ENCODE measurements at places on chromosomes 16 and 17. TPM values are rescaled to one million over a fixed set of nuclear protein-coding genes. Genes with fewer than 3 reads are reported as not detected.

PIK3R6 gene
- total RNA-seq, result under 0.01 TPM

KRT35 gene
- not detected for total RNA-seq

SLC13A5 gene
- total RNA-seq, result not detected

EVPLL gene
- total RNA-seq, result 0.29 TPM

RHBDF1 gene
- total RNA-seq, result 30.4 TPM

RNF135 gene
- 1.8 TPM for total RNA-seq

HSD17B2 gene
- total RNA-seq, result 15.2 TPM

QRICH2 gene
- 2.3 TPM for total RNA-seq

RRAD gene
- total RNA-seq, result 39.7 TPM

CFAP97D1 gene
- not detected for total RNA-seq

DNA sequence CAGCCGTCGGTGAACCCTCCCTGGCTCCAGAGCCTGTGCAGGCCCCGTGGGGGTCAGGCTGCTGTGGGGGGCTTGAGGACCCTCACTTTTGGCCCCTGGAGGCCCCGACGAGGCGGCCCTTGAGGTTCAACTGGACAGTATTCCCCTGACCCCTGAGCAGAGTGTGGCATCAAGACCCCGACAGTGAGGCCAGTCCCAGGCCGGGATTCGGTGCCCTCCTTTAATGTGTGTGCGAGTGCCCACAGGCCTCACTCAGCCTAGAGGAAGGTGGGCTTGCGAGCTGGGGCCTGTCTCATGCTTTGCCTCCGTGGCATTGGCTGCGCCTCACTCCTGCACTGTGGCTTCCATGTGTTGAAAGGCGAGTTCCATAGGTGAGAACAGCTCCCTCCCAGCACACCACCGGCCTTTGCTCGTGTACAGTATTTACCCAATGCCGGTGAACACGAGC, 94.5 kb downstream of the METRNL start:
- no peak for DNase-seq

DNA sequence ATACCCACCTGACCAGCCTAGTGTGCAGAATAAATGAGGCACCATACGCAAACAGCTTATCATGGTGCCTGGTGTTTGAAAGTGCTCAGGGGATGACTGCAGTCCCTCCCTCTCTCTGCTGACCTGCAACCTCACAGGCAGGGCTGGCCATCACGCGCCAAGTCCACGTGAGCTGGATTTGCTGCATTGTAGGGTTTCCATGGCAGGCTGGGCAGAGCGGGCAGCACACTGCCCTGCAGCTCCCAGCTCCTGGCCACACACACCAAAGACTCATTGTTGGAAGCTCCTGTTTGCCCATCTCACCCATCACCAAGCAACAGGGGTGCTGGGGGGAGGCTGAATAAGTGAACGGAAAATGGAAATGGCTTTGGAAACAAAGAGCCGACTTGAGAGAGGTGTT, 81.8 kb downstream of the IRX3 start:
- DNase-seq, result peak; percentile 62

DNA sequence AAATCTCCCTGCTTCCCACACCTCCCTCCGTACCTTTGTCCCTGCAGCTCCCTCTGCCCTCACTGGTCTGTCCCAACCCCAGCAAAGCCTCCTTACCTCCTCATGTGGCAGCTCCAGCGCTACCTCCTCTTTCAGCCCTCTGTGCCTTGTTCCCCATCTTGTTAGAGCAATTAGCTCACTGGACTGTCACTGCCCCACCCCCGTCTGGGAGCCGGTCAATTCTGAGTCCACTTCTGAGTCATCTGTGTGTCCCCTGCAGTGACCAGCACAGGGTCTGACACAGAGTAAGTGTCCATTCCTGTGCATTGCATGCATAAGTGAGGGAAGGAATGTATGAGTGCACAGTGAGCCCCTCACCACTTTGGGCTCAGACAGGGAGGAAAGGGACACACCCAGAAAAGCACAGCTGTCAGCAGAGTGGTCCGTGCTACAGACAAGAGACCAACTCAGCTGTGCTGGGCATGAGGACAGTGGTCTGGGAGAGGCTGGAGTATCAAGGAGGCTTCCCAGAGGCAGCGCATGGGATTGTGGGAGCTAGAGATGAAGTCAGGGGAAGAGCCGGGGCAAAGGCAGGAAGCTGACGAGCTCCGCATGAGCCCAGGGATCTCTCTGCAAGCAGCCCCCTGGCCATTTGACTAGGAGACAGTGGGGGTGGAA, 45.9 kb downstream of the PITPNM3 start:
- DNase-seq, result no peak

- peak; percentile 5 for DNase-seq
Observed at GRCh38 chr16:66488505-66488904, 61.4 kb downstream of the BEAN1 start.

DNA sequence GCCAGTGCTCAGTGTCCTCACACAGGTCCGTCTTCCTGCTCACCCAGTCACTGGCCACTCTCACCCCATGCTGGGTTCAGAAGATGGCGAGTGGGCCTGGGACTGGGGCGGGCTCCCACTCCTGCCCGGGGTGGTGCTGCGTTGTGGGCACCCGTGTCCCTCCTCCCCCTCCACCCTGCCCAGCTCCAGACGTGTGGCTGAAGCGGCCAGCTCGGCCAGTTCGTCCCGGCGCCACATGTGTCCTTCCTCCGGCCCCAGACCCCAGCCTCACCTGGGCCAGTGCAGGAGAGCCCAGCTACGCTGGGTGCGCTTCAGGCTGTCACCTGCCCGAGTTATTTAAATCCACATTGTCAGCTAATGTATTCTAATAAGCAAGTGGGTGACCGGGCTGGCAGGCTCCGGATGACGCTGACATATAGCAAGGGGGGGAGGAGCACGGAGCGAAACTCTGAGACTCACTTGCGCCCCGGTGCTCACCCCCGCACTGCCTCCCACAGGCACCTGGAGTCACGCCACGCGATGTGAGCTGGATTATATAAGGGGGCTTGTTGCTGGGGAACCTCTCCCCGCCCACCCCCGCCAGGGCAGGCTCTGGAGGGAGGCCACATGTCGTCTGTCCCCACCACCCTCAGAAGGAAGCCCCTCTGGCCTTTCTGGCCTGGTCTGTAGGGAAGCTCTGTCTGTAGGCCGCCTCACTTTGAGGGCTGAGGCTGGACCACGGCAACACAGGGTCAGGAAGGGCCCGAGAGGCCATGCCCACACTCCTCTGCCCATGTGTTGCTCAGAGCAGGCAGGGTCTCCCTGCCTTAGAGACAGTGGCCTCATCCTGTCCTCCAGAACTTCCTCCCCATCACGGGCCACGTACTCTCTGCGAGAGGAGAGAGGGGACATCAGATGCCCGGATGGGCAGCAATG, 7.1 kb upstream of the BAIAP2 start:
- DNase-seq, result no peak

DNA sequence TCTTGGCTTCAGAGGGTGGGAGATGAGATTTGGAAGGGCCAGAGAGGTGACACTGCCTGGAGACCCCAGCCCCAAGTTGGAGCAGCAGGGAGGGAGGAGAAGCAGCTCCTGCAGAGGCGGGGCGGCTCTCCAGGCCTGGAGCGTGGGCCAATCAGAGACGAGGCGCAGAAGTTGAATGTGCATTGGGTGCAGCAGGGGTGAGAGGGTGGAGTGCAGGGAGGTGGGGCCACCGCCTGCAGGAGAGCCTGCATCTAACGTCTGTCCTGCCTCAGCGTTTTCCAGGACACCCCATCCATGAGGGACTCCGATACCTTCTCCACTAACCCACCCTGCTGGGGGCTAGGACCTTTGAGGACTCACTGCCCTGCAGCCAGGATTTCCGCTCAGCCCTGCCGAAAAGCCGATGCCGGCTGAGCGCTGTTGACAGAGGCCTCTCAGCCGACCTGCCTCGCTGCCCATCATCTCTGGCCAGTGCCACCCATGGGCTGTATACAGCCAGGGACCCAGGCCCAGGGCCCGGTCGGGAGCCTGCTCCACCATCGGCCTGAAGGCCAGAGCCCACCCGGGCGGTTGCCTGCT, 146.2 kb downstream of the ENGASE start:
- no peak for DNase-seq

DNA sequence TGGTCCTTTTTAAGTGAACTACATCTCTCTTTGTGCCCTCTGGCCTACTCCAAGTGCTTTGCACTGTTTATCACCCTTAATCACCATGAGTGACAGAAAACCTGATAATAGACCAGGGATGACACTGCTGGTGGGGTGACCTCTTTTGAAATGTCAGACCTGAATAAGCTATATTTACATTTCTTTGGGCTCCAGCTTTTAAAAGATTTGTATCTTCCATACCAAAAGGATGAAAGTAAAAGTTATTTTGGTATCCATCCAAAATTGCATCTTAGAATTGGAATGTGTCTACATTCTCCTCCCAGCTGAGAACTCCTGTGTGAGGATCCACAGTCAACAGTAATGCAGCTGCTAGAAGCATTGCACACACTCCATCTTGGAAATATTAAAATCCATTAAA, 370.0 kb downstream of the CDH11 start:
- DNase-seq, result peak; percentile 44

DNA sequence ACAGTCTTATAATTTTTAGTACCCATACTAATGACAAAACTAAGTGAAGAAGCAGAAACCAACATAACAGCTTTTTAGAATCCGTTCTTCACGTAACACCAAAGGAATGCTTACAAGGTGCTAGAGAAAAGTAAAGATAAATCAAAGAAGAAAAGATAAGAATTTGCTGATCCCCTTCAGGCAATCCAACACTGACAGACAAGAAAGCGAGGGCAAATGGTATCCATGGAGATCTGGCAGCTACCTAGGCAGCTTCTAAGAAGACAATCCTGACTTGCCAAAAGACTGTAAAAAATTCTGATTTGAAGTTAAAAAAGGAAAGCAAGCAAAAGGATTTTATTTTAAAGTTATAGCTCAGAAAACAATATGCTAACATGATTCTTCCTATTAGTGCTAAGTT, 14.6 kb downstream of the BBS2 start:
- no peak for DNase-seq

- peak; percentile 77 for DNase-seq
Observed at GRCh38 chr17:45783593-45784292, 377 bp upstream of the CRHR1 start.

DNA sequence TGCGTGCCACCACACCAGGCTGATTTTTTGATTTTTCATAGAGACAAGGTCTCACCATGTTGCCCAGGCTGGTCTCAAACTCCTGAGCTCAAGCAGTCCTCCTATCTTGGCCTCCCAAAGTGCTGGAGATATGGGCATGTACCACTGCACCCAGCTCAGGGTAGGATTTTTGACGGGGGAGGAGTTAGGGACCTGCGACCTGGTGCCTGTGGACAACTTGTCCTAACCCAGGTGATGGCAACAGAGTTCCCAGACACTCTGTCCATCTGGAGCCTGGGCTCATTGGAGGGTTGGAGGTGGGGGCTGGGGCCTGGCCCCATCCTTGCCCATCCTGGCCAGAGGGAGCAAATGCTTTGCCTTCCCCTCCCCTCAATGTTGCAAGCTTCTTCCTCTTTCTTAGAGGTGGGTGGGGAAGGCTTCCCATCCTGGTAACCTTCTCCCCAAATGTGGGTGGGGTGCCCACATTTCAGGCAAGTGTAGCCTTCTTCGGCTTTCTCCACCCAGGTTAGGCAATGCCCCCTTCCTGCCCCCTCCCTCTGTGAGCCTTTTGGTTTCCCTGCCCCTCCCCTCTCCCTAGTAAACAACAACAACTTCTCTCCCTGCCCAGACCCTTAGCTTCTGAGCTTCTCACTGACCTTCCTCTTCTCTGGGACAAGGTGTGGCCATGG, 24.9 kb downstream of the RARA start:
- no peak for DNase-seq

GRCh38 chr16:86316967-86317812, 193.1 kb upstream of the FOXF1 start:
- no peak for DNase-seq

GRCh38 chr17:17081304-17081940, 39.2 kb downstream of the MPRIP start:
- no peak for DNase-seq

- DNase-seq, result no peak
Observed at GRCh38 chr16:11253009-11253994, 2.7 kb downstream of the SOCS1 start.

DNA sequence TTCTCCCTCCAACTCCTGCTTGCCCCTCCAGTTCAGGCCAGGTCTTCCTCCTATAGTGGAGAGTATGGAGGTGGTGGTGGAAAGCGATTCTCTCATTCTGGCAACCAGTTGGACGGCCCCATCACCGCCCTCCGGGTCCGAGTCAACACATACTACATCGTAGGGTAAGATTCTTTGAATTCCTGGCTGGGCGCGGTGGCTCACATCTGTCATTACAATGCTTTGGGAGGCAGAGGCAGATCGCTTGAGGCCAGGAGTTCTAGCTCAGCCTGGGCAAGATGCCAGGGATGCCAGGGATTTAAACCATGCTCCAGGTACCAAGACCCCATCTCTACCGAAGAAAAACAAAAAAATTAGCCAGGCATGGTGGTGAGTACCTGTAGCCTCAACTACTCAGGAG, 1.4 kb downstream of the ZG16 start:
- no peak for DNase-seq
